Activated naive CD4-positive, alpha-beta T cell (primary cell): ENCODE measurements at places on chromosomes 2 and 18.

DNA sequence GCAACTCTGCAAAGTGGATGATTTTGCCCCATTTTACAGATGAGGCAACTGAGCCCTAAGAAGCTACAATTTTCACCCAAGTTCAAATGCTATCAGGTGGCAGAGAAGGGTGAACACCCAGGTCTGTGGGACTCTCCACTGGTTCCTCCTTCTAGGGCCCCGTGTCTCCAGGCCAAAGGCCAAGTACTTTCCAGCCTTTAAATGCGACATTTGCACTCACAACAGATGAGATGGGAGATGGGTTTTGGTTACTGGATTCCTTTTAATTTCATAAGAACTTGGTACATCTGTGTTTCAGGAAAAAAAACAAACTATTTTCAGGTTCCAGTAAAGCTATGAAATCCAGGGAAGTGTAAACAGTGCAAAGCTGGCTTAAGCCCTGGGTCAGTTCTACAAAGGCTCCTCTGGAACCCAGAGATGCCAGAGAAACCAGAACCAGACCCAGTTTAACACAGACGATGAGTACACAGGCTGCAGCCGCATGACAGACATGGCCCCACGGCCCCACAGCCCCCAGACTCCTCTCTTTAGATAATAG, 361.7 kb downstream of the ANAPC1 start:
- DNase-seq: no peak

DNA sequence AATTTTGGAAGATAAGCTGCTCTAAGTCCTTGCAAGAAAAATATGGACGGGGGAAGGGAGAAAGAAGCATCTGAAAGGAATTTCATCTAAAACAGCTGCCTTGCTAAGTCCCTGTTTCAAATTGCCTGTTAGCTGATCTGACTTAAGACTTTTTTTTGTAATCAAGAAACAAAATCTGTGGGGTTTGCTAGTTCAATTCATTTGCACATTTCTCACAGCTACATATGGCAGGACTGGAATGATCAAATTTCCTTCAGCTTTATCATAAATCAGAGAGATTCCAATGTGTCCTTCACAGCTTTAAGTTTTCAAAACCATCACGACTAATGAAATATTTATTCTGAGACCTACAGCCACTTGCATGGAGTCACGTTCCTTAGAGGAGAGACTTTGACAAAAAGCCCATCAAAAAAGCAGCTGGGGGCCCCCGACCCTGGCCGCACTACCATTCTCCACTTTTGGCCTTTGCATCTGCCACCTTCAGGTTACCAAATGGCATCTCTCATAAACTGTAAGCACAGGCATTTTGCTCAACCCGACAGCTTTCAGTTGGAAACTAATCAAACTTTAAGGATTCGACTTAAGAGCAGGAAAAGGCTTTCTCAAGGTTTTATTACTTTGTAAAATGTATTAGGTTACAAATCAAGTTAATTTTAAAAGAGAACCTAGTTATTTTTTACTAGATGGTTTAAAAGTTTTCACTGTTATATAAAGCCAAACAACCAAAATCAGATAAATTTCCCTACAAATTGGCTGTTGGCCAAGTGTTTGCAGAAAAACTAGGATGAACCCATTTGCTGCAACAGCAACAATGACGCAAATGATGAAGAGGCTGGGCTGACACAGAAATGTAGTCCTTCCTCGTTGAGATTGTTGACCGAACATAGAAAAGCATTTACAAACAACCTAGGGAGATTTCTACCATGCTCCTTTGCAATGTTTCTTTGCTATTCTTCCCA, 100.4 kb upstream of the RND3 start:
- no peak for DNase-seq

DNA sequence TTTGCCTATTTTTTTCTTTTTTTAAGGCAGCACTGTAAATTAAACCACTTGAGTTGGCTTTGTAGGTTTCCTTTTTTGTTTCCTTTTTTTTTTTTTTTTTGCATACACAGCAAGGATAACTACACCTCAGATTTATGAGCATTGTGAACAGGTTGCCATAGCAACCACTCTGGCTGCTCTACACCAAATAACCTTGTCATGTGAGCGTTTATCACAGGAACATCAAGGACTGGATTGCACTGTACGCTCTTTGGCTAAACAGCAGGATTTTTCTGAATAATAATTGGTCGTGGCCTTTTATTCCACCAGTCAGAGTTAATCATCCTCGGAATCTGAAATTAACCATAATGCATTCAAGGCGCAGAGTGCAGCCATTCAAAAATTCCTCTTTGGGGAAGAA, 199.1 kb upstream of the SLC14A2 start:
- no peak for DNase-seq

DNA sequence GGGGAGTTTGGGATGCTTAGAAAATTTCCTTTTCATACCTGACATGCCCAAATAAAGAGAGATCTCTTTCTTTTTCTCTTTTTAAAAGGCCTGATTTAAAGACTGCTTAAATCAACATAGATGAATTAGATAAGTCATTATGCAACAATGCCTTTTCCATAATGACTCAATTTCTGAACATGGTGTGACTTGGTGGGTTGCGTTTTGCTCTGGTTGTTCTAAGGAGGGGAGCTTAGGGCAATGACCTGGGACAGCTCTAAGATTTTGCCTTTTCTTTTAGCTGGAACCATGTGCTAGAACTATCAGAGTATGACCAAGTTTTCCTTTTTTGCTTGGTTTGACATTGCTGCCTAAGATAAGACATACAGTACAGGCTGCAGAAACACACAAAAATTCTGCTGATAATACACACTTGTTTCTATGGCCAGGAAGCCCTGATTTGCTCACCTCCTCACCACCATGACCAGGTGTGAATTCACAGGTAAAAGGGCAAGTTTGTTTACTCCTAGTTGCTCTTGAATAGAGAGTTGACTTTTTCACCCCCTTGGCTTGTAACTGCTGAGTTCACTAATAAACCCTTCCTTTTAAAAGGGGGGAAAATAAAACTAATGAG, 58.1 kb upstream of the IL1RL1 start:
- DNase-seq: no peak
